ENCODE measurements at places on chromosomes 1 and 21.

DNA sequence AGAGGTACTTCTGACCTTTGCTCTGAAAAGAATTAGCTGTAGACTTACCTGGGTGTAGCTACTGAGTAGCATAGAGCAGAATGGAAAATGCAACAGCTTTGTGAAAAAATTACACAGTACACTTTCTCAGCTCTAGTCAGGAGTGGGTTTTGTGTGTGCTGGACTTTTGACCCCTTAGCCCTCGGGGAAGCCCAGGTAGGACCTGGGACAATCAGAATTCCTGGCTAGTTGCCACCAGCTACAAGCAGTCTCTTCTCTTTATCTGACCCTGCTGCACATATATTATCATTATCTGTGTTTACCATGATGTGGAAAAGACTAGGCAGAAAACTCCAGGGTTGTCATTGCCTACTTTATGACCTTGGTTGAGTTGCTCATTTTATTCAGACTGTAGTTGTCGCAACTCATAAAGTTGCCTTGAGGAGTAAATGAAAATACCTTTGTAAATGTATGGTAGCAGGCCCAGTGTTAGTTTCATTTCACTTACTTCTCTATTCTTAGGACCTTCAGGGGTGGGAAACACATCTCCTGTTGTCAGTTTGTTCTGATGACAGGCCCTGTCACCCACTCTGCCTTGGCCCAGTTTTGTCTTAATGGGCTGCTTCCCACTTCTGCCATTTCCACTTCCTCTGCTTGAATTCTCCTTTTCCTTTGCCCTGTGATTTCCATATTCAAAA is 5.4 kb downstream of the NEK7 start:
- DNase-seq, result no peak

- no peak for DNase-seq
Observed at GRCh38 chr1:16721871-16722641, 18.3 kb upstream of the RNU1-4 start.

- DNase-seq, result no peak
Observed at GRCh38 chr1:14071581-14071980, 371.6 kb downstream of the PRDM2 start.

DNA sequence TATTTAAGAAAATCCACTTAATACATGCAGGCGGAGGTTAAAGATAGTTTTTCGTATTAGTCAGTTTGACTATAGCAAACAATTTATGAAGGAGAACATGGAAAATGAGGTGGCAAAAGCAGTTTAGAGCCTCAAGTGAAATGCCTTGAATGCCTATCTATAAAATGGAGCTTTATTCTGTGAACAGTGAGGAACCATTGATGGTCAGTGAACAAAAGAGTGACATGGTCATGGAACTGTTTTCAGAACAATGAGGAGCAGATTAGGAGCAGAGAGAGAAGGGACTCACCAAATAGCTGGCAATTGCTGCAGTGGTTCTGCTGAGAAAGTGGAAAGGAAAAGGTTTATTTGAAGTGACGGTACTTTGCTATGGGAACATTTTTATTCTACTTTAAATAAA is 299.8 kb downstream of the DUSP10 start:
- DNase-seq, result no peak

DNA sequence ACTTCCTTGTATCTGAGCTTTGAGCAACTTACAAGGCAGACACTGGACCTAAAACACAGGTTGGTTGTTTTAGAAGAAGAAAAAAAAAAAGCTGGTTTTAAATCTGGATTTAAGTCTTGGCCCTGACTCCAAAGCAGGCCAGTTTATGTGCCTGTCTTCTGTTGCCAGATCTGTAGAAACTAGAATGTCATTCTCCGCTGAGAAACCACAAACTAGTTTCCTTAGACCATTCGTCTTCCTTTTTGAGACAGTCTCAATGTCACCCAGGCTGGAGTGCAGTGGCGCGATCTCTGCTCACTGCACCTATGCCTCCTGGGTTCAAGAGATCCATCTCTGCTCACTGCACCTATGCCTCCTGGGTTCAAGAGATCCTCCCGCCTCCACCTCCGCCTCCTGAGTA is 33.9 kb downstream of the APP start:
- DNase-seq, result no peak

GRCh38 chr1:214003233-214003632 is 15.5 kb downstream of the PROX1 start:
- DNase-seq, result no peak

GRCh38 chr1:67053535-67053784 is 488 bp downstream of the SLC35D1 start:
- DNase-seq, result peak; percentile 36

GRCh38 chr1:107776900-107777663 is 187.9 kb downstream of the VAV3 start:
- no peak for DNase-seq

DNA sequence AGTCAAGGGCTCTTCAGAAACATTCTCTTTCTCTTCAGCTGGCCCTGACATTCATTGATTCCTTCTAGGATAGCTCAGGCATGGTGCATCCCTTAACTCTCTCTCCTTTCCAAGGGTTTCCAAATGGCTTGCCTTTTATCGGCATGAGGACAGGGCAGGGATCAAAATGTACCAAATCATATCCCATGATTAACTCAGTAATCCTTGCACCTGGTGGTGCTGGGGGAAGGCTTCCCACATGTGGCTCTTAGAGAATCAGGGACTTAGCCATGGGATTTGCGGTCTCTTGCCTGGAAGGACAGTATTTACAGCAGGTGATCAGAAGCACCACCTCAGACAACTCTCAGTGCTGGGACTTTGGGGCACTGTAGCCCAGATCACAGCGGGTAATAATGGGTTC is 46.2 kb upstream of the EDEM3 start:
- DNase-seq, result no peak

DNA sequence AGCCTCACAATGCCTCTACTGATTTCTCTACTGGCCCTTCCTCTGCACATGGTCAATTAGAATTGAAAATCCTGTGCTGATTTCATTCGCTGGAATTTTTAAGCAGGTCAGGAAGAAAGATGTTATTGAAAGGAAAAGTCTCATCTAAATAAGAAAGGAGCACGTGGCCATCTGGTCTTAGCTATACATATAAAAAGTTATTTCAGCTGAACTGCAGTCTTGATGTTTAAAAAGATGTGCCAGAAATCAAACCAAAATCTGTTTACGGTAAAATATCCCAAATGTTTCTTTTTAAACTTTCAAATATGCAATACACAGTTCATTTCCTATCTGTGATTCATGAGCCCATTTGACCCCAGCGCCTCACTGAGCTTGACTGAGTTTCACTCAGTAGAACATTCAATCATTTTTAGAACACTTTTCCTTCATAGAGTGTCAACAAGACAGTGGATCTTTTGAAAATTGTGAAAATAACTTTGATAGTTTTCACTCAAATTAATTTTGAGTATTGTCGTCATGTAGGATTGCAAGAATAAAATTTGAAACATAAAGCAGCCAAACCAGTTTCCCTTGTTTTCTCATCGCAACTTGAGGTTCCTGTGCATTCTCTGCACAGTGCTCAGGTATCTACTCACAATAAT is 293.6 kb downstream of the PTPRC start:
- DNase-seq, result no peak

DNA sequence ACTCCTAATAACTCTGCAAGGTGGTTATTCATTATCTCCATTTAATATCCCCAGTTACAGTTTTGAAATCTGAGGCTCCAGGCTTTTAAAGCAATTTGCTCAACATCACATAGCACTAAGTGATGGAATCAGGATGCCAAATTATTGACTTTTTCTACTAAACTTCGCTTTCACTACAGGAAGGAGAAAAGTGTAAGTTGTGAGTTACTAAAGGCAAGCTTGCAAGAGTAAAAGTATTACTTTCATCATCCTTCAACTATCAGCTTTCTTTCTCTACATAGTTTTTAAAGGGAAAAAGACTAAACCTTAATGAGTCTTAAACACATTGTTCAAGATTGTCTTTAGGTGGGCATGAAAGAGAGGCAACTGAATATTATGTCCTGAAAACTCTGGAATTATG is 1.8 kb downstream of the OSBPL9 start:
- no peak for DNase-seq

DNA sequence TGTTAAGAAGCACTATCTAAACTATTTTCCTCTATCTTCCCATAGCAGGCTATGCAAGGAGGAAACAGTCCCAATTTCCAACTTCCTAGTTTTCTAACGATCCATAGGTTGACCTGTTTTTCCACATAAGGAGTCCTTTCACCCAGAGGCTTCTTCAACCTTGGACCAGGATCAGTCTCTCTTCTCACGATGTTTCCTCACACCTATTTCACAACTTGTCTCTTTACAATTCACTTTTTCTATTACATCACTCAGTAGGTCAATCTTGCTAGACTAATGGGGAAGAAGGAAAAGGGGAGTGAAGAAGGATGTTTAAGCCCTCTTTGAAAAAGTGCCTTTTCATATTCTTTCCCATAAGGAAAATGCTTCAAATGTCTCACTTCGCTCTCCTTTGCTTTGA is 15.9 kb downstream of the PALMD start:
- no peak for DNase-seq

All from activated gamma-delta T cell (primary cell).